ENCODE measurements at places on chromosomes 11 and 22.

- DNase-seq, result no peak
These were observed 72.9 kb upstream of the ANO1 start for GRCh38 chr11:70005107-70005818.

DNA sequence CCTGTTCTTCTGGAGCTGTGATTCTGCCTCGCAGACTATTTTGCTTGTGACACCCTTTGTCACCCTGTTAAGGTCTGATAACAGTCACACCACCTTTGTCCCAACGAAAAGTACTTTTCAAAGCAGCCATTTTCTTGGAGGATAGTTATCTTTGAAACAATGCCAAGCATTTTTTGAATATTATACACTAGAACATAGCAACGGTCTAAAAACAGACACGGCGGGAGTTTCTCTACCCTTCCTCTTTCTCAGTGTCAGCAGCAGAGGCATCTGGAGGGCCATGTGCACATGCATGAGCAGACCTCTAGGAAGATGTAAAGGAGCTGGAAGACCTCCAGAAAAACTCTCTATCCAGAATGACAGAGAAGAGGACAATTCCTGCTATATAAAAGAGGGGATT is 86.5 kb downstream of the TRPC6 start:
- DNase-seq, result no peak

DNA sequence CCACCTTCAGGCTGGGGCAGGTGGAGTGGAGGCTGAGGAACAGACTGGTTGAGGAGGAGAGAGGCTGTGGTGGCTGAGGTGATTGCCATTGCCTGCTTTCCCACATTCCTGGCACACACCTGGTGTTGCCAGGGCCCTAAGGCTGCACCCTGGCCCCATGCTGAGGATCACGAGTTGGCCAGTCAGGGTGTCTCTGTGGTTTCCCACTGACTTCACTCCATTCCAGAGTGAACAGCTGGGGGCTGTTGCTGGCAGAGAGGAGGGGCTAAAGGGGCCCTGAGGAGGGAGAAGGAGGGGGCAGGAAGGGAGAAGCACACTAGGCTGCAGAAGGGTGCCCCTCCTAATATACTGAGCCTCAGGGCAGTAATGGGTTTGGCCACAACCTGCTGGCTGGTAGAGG is 1.8 kb downstream of the TMEM86A start:
- no peak for DNase-seq

GRCh38 chr11:45067966-45068365 is 78.5 kb upstream of the PRDM11 start:
- DNase-seq, result no peak

DNA sequence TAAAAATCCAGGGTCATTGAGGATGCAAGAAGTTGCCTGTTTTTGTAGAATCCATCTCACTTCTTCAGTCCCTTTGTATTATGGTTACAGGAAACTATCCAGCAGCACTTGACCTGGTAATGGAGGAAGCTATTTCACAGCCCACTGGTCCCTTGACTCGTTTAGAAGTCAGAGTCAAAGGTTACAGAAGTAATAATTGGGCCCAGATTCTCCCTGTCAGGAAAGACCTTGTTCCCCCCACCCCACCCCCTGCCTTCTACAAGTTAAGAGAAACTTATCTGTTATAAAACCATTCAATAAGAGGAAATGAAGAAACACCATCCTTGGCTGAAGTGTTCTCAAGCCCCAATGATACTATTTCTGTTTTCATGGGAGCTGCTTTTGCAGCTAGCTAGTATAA is 65.8 kb downstream of the CSTPP1 start:
- no peak for DNase-seq

- no peak for DNase-seq
These were observed 120.9 kb downstream of the GALNT18 start for GRCh38 chr11:11500744-11501487.

DNA sequence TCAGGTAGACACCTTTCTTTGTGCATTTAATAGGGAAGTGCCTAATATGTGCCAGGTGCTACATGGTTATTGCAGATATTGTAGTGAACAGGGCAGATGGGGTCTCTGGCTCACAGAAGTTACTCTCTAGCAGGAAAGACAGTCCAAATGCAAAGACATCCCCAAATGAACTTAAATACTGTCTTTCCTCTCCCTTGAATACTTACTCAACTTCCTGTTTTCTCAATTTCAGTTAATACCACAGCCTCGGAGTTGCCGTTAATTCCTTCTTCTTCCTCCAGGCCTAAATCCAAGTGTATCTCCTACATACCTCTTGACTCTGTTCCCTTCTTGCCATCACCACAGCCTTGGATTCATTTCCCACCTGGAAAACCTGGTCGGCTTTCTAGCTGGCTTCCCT is 134.3 kb upstream of the SESN3 start:
- no peak for DNase-seq

Data from HepG2 (cell line).